T-helper 9 cell (primary cell): ENCODE measurements at places on chromosomes 16 and 17.

DNA sequence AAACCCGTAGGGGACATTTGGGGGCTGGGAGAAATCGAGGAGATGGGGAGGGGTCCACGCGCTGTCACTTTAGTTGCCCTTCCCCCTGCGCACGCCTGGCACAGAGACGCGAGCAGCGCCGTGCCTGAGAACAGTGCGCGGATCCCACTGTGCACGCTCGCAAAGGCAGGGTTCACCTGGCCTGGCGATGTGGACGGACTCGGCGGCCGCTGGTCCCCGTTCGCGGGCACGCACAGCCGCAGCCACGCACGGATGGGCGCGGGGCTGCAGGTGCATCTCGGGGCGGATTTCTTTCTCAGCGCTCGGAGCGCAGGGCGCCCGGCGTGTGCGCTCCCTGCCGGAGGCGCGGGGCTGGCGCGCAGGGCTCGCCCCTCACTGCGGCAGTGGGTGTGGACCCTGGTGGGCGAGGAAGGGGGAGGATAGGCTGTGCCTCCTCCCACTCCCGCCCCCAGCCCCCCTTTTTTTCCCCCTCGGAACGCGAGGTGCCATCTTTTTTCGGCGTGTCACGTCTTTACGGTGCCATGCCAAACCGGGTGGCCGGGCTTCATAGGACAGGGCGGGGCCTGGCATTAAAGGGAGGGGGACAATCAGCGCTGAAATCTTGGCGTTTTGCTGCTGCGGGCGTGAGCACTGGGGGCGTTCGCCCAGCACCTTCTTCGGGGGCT lies 1.1 kb downstream of the MAPT start:
- DNase-seq, result peak; percentile 6

DNA sequence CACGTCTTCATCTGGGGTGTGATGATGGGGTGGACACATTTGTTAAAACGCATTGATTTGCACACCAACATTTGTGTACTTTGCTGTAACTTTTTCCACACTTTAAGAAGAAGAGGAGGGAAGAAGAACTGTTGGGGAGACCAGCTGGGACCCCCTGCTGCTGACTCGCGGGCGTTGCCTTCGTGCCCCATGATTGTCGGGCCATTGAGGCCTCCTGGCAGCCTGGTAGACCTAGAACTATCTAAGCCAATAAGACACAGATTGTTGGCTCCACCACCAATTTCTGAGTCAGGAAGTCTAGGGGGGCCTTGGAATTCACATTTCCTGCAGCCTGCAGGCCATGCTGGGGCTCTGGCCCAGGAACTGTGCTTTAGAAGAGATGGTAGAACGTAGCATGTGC lies 105.5 kb downstream of the TNFRSF13B start:
- DNase-seq, result no peak

DNA sequence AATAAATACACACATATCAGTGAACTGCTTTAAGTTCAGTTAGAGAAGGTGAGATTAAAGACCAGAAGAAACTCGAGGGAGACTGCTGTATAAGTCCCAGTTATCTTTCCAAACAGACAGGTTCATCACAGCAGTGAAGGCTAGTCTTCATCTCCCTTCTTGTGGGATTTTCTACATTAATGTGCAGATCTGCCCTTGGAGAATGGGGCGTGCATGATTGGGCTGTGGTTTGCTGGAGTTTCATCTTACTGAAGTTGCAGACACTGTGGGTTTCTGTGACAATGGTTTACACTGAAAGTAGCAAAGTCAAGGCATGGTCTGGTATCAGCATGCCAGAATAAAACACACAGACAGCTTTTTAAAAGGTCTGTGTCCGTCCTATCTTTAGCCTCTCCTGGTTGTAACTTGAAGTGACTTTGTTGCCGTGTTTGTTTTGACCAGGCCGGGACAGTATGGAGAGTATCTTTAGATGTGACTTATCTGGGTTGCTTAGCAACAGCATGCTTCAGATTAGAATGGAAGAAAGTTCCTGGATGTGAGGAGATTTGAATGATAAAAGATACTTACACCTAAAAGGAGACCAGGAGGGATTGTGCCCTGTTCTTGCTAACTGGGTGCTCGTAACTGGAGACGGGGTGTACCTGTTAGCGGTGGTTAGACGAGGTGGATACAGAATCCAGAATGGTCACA lies 16.1 kb downstream of the NAA60 start:
- no peak for DNase-seq

GRCh38 chr16:81928975-81929374 lies 82.3 kb downstream of the SDR42E1 start:
- DNase-seq, result no peak

DNA sequence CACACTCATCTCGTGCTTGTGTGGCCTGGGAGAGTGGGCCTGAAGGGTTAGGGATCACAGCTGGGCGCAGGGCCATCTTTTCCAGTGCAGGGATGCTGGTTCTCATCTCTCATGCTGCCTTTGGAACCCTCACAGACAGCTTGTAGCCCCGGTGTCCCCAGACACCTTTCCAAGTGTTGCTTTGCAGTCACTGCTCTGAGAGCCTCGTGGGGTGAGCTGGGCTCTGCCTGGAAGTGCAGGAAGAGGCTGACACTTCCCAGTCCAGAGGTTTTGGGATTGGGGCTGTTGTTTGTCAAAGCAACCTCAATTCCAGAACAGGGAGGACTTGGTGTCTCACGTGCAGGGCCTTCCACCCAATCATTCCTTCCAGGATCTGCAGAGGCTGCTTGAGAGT lies 28.2 kb downstream of the TBX4 start:
- no peak for DNase-seq

DNA sequence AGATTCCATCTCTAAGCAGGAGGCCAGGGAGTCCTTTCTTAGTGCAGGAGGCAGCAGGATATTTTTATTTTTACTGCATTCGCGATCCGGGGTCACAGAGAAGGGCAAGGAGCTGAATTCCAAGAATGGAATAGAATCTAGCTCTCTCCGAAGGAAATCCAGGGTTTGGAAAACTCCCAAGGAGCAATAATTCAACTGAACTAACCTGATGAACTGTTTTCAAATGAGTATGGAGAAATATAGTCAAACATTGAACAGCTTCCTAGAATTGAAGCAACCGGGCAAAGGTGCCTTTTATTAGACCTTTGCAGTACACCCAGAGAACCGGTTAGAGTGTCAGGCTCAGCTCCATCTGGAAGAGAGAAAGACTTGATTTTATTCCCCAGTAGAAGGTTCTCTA lies 120.7 kb upstream of the MAF start:
- DNase-seq, result no peak

GRCh38 chr17:37829592-37830123 lies 84.8 kb upstream of the HNF1B start:
- DNase-seq, result no peak

DNA sequence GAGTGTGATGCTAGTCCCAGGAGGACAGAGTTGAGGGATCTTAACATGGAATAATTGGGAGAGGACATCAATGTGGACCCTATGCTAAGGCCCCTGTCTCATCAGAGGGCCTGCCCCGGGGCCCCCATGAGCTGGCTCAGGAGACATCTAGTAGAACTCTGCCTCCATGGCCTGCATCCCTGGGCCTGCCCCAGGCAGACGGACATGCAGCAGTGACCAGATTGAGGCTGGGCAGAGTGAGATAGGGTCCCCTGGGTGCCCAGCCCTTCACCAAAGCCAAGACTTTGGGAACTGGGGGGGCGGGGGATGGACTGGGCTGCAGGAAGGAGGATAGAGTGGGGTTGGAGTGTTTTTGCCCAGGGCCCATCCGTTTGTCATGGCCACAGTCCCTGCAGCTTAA lies 115.2 kb downstream of the CCDC182 start:
- DNase-seq, result no peak

DNA sequence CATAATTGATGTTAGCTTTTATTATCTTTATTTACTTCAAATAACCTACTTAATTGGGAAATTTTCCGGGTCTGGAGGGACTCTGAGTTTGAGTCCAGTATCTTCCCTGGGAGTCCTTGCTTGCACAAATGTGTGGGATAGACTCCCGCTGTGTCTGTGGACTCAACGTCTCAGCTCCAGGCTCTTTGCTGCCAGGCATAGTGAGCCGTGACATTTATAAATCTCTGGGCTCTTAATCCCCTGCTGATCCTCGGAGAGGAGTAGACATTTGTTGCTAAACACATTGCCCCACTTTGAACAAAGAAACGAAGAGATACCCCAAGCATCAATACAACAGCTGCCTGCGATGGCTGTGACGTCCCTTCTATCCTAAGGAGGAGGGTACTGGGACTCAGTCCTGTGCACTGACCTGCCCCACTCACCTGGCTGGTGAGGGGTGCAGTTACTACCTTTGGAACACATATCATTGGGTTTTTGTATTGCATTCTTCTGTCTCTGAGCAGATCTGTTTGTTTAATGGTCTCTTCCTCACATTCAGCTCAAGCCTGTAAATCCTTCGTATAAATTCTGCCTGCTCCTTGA lies 316.9 kb downstream of the HAPSTR1 start:
- DNase-seq, result no peak

GRCh38 chr16:89200850-89201411 lies 594 bp upstream of the SLC22A31 start:
- DNase-seq, result no peak

GRCh38 chr16:17196526-17196925 lies 274.2 kb downstream of the XYLT1 start:
- DNase-seq, result no peak

DNA sequence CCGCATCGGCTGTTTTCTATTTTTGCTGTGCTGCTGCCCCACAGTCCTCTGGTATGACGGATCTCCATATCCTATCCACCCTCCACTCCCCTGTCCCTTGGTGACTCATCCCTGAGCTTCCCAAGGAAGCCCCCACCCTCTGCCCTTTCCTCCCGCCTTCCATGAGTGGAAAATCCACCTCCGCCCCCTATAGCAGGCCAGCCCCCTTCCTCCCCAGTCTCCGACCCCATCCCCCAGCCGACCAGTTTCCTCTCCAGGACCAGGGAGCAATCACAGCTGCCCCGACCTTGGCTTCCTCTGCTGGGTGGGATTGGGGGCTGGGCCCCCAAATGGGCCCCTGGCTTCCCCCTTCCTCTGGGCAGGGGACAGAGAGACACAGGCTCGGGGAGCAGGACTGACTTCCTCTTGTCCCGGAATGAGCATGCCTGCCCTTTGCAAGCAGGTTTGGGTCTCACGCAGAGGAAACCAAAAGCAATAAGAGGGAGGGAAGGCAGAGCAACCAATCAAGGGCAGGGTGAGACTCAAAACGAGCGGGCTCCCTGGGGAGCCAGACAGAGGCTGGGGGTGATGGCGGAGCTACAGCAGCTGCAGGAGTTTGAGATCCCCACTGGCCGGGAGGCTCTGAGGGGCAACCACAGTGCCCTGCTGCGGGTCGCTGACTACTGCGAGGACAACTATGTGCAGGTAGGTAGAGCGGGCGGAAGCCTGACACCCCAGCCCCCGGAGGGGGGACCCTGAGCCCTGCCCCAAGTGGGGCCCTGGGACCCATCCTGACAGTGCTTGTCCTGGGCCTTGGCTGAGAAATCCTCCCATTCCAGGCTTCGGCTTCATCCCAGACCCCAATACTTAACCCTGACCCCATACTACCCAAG lies at the start of the genes ABI3 and GNGT2:
Gene ABI3, plus strand, starts transcription at position 550 of the 872 bp plus-strand sequence. Its CDS starts 18 bp downstream, at position 568.
Gene GNGT2, minus strand, starts transcription at position 417 of the 872 bp plus-strand sequence. CDS start 3,152 bp downstream, outside the sequence.
- peak; percentile 37 for DNase-seq

DNA sequence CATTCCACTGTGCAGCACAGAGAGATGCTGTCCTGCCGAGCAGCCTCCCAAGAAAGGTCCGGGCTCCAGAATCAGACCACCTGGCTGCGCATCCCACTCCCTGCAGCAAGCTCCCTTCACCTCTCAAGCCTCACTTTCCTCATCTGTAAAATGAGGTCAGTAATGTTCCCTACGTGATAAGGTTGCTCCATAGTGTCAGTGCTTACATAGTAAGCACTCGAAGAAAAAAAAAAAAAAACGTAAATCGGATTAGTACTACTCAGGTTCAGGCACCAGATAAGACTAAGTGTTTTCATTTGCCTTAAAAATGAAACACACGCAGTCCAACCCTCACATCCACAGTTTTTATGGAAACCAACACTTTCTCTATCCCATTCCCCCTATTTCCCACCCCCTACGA lies 76.7 kb downstream of the CCT6B start:
- no peak for DNase-seq

GRCh38 chr17:80924807-80925610 lies 66.6 kb upstream of the CHMP6 start:
- no peak for DNase-seq

DNA sequence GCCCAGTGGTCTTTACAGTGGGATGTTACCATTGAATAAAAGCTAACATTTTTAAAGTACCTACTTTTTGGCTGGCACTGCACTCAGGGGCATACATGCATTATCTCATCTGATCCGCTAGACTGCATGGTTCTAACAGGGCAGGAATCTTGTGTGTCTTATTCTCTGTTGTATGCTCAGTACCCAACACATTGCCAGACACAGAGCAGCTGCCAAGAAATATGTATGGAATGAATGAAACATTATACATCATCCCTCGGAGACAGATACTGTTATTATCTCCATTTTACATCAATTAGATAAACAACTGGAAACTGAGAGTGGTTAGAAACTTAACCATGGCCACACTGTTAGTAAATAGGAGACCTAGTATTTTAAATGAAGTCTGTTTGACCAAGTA lies 74.1 kb upstream of the CDH11 start:
- no peak for DNase-seq

- no peak for DNase-seq
Observed at GRCh38 chr16:23343643-23344612, 41.8 kb downstream of the SCNN1B start.

GRCh38 chr16:49550666-49551065 lies 177.1 kb downstream of the C16orf78 start:
- no peak for DNase-seq

DNA sequence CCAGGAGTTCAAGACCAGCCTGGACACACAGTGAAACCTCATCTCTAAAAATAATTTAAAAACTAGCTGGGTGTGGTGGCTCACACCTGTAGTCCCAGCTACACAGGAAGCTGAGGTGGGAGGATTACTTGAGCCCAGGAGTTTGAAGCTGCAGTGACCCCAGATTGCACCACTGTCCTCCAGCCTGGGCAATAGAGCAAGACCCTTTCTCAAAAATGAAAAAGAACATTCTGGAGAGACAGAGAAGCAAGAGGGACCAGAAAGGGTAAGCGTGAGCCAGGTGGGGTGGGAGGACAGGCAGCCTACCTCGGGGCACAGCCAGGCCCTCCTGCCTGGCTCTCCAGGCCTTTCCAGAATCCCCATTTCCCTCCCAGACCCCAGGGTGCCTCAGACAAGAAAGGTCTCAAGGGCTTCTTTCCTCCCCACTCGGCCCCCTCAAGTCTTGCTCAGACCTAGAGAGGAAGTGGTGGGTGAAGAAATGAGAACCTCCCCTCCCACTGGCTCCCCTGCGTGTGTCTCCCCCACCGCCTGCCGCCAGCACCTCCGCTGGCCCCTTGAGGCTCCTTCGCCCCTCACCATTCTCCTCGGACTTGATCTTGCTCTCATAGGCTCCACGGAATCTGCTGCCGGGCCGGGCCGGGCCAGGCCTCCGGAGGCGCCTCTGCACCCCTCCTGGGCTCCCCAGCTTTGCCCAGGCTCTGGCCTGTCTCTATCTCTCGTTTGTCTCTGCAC lies 503 bp downstream of the C16orf54 start:
- peak; percentile 25 for DNase-seq
